ENCODE measurements at places on chromosomes 2 and 18. TPM values are rescaled to one million over a fixed set of nuclear protein-coding genes. Genes with fewer than 3 reads are reported as not detected.

Gene SLC4A3
- total RNA-seq: not detected

Gene BOK
- total RNA-seq: 0.17 TPM

Gene NAT8
- not detected for total RNA-seq

Gene ASIC4
- not detected for total RNA-seq

Gene IL1RL1
- 0.84 TPM for total RNA-seq

Gene ANO7
- total RNA-seq: 3.5 TPM

Gene ATP8B1
- not detected for total RNA-seq

Gene DES
- total RNA-seq: not detected

Gene TWIST2
- total RNA-seq: not detected

Gene WDR54
- 72.1 TPM for total RNA-seq

- H3K27ac ChIP-seq: no peak overlapping the region
- DNase-seq: no peak
- no peaks in the 10 kb centered on the region for H3K36me3 ChIP-seq
- peaks cover 3% of the 10 kb centered on the region for H3K27me3 ChIP-seq
- H3K4me3 ChIP-seq: no peak overlapping the region
Measured at GRCh38 chr2:227031379-227031778, 132.6 kb downstream of the COL4A4 start.

DNA sequence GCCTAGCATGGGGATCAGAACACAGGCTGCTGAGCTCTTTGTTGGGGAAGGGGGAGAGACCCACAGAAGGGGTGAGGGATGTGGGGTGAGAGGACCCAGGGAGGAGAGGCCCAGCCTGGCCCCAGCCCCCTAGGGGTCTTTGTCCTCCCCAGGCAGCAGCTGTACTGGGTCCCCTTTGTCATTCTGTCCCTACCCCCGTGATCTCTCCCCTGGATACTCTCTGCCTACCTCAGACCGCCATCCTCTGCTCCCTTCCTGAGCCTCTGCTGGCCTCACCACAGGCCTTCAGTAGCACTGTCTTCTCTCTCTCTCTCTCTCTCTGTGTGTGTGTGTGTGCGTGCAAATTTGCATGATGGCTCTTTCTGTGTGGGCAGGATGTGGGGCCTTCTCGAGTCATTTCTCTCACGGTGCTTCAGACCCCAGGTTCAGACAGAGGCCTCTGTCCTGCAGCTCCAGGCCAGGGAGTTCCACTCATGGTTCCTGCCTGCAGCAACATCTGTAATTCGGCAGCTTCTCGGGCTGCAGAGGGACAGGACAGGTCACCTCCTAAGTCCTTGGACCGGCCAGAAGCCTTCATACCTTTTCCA, 1.4 kb downstream of the PSD4 start:
- peak overlapping the region; percentile 92 for H3K27ac ChIP-seq
- no peaks in the 10 kb centered on the region for H3K27me3 ChIP-seq
- peak; percentile 93 for DNase-seq
- H3K36me3 ChIP-seq: peaks cover 64% of the 10 kb centered on the region
- H3K4me1 ChIP-seq: peaks cover 71% of the 10 kb centered on the region

DNA sequence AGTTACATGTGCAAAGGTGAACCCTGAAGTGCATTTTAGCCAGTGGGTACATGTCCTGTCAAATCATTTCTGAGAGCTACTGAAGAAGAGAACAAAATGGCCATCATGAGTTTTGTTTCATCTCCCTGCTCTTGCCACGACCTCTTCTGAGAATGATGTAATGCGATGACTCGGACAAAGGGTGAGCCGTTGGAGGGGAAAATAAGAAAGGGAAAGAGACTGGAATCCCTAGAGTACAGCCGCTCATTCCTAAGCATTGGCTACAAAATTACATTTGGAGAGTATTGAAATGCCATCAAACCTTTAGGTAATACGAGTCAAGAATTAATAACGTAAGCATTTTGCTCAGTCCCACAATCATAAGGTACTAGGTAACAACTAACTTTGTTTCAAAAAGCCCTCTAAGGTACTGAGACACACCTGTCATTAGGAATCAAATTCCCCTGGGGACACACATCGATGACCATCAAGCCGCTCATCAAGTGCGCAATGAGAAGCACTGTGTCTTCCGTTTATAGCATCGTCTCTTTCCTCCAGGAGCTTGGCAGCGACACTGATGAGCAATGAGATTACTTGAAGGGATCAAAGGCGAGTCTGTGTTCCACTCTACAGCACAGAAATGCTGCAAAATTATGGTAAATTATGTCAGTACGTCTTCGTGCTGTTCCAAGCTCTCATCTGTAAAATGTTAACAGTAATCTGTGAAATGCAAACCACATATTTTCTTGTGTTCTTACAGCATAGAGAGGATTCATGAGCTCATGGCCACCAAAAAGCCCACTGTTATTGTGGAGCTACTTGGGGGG, 97.3 kb upstream of the PIEZO2 start:
- no peaks in the 10 kb centered on the region for H3K36me3 ChIP-seq
- DNase-seq: no peak
- no peak overlapping the region for H3K27ac ChIP-seq

DNA sequence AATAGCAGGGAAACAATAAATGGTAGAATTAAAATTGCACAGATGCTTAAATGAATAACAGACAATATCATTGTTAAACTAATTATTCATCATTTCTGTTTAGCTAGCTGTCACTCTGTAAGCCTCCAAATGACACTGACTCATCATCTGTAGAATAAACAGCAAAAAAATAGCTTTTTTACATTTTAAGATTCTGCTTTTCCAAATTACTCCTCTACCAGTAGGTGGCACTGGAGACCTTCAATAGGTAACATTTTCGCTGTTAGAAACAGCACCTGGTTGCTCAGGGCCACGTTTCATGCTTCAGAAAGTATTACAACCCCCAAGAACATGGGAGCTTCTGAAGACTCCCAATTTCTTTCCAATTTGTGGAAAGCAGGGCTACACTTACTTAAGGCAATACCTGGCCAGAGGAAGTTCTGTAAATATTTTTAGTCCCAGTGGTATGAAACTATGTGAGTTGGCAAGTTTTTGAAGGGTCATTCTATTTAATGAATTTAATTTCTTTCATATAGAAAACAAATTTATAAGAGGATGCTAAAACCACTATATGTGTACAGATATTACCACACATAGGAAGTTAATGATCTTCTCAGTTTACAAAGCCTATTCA, 45.4 kb downstream of the TTN start:
- H3K27ac ChIP-seq: no peak overlapping the region
- H3K27me3 ChIP-seq: no peaks in the 10 kb centered on the region
- peak; percentile 82 for DNase-seq

DNA sequence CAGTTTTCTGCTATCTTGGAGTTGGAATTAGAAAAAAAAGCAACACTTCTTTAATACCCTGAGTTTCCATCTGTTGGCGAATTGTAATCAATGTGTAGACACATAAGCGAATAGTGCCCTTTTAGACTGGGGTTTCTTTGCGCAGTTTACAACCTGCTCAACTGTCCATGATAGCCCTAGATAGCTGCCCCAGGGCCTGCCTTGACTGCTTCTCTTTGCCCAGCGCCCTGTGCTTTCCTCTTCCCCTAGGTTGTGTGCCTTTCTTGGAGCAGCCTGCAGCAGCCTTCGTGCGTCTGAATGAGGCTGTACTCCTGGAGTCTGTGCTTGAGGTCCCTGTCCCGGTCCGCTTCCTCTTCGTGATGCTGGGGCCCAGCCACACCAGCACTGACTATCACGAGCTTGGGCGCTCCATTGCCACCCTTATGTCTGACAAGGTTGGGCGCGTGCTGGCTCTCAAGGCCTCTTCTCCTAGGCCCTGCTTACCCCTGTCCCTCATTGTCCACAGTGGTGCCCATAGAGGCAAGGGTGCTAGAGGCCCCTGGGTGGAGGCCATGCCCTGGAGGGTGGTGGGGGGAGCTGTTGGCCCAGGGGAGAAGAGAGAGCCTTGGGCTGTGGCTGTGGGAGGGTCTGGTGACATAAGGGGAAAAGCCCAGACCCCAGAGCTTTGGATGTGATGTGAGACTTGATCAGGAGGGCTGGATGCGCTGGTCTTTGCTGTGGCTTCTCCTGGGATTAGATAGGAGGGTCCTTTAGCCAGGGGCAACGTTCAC, 6.9 kb downstream of the SLC4A3 start:
- no peaks in the 10 kb centered on the region for H3K36me3 ChIP-seq
- no peak overlapping the region for H3K27ac ChIP-seq
- no peak for DNase-seq

- H3K27ac ChIP-seq: no peak overlapping the region
- no peaks in the 10 kb centered on the region for H3K36me3 ChIP-seq
- no peak for DNase-seq
- no peaks in the 10 kb centered on the region for H3K27me3 ChIP-seq
Measured at GRCh38 chr2:67476809-67477790, 80.0 kb downstream of the ETAA1 start.

GRCh38 chr2:89833116-89833779, 1141.8 kb downstream of the RPIA start:
- H3K27ac ChIP-seq: no peak overlapping the region
- no peak for DNase-seq
- no peak overlapping the region for H3K4me3 ChIP-seq
- peaks cover 38% of the 10 kb centered on the region for H3K36me3 ChIP-seq
- H3K4me1 ChIP-seq: no peaks in the 10 kb centered on the region
- H3K27me3 ChIP-seq: no peaks in the 10 kb centered on the region

DNA sequence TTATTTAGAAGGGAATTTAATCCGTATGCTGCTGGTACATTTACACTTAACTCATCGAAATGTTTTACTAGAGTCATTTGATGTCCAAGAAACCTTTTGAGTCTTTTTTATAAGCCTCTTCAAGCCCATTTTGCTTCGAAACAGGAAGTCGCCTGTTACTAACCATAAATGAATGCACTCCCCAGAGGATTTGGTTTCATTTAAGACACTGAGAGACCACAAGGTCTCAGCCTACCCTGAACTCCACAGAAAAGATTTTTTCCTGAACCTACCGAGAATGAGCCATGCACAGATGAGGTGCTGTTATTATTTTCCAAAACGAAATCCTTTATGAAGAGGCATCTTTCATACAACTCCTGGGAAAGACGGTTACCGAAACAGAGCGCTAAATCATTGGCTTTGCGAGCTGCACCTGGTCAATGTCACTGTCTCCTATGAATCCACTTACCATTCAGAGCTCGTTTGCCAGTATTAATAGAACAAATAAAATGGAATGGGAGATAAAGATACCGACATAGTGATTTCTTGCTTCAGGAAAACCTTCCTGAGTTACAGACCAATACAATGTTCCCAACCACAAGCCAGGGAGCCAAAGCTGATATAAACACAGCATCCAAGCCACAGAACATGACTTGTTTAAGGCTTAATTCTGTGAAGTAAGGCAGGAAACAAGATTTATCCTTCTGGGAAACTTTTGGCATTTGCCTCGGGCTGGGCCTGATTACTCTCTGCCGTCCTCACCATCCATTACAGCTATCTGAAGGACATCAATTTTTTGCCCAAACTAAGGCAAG, 382.1 kb downstream of the OSR1 start:
- H3K4me1 ChIP-seq: no peaks in the 10 kb centered on the region
- no peaks in the 10 kb centered on the region for H3K36me3 ChIP-seq
- no peaks in the 10 kb centered on the region for H3K27me3 ChIP-seq
- no peak overlapping the region for H3K27ac ChIP-seq

DNA sequence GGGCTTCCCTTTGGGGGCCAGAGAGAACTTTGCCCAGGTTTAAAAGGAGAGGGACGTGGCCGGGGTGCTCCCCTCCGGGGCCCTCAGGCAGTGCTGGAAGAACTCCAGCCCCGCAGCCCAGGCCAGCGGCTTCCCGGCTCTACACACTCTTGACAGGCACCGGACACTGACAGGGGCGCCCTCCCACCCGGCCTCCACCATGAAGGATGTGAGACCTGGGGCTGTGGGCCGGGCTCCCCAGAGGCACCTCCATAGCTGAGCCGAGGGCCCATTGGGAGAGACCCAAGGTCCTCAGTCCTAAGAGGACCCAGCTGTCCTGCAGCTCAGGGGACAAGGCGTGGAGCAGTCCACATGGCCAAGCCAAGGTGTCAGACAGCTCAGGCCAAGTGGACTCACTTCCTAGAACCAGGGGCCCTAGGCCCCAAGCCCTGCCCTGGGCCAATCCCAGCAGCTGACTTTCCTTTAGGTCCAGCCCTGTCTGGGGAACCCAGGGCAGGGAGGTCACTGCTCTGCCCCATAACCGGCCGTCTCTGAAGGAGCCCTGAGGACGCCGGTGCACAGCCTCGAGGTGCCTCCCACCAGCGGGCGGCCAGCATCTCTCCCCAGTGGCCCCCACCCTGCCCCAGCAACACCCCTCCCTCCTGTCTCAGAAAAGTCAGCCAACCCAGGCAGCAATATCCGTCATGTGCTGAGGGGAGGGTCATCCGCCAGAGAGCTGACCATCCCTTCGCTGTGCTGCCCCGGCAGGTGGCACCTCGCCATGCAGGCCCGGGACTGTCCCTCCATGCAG, 51.8 kb downstream of the BIN1 start:
- no peaks in the 10 kb centered on the region for H3K27me3 ChIP-seq
- no peak overlapping the region for H3K4me3 ChIP-seq
- peaks cover 13% of the 10 kb centered on the region for H3K36me3 ChIP-seq
- no peak overlapping the region for H3K27ac ChIP-seq

DNA sequence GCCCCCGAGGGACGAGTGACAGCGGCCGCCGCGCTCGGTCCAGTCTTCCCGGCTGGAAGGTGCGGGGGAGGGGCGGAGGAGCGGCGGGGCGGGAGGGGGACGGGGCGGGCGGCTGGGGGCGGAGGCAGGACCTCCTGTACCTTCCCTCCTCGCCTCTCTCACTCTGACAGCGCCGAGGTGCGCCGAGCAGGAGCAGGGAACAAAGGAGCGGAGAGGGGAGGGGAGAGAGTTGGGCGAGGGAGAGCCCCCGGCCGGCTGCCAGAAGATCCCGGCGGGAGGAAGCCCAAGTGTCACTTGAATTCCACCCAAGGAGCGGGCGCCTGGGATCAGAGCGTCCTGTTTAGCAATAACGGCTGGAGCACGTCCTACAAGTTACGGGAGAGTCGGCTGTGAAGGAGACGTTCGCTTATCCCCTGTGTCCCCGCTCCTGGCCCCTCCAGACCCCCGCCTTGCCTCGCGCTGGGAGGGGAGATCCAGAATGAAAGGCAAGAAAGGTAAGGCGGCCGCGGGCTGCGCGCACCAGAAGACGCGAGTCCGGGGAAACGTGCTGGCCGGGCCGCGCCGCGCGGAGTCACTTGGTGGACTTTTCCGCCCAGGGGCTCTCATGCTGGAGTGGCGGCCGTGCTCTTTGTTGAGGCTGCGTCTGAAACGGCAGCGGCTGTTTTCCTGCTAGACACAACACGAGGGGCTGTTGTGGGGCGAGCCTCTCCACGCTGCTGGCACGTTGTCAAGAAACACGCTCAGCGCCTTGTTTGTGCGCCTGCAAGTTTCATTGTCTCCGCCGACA, at the start of gene TGIF1:
Gene TGIF1 (plus strand): TSS at position 161 of the 787 bp plus-strand sequence. CDS start 318 bp downstream, at position 479.
- H3K27ac ChIP-seq: peak within 1 kb of the TSS; percentile 100
- peaks cover 26% of the 10 kb centered on the region for H3K36me3 ChIP-seq
- peak within 1 kb of the TSS; percentile 96 for H3K4me3 ChIP-seq
- no peaks in the 10 kb centered on the region for H3K27me3 ChIP-seq

- peak overlapping the region; percentile 46 for H3K27ac ChIP-seq
- peaks cover 10% of the 10 kb centered on the region for H3K36me3 ChIP-seq
- H3K4me3 ChIP-seq: peak overlapping the region; percentile 38
- H3K27me3 ChIP-seq: no peaks in the 10 kb centered on the region
- H3K4me1 ChIP-seq: peaks cover 29% of the 10 kb centered on the region
Measured at GRCh38 chr2:179106676-179107428, 56.9 kb upstream of the CCDC141 start.

- H3K36me3 ChIP-seq: no peaks in the 10 kb centered on the region
- no peak overlapping the region for H3K27ac ChIP-seq
- DNase-seq: no peak
- H3K27me3 ChIP-seq: peaks cover 2% of the 10 kb centered on the region
- H3K4me1 ChIP-seq: no peaks in the 10 kb centered on the region
Measured at GRCh38 chr18:5068851-5069250, 128.2 kb downstream of the AKAIN1 start.

- no peak for DNase-seq
- H3K4me1 ChIP-seq: peaks cover 9% of the 10 kb centered on the region
- no peak overlapping the region for H3K4me3 ChIP-seq
- H3K36me3 ChIP-seq: no peaks in the 10 kb centered on the region
- H3K27ac ChIP-seq: no peak overlapping the region
- H3K27me3 ChIP-seq: peaks cover 4% of the 10 kb centered on the region
Measured at GRCh38 chr2:240686460-240686859, 3.8 kb upstream of the AQP12B start.

Data from activated CD4-positive, alpha-beta T cell treated with anti-CD3 and anti-CD28 coated beads, Interleukin-2, amount 10 ng/mL, durations not matched to agents 24 days and 14 days (primary cell).